ENCODE measurements at places on chromosomes 3 and 15. TPM values are rescaled to one million over a fixed set of nuclear protein-coding genes. Genes with fewer than 3 reads are reported as not detected.

AMOTL2 gene
- total RNA-seq: 46.8 TPM

SLC22A13 gene
- 0.30 TPM for total RNA-seq

PSTPIP1 gene
- total RNA-seq: 4.3 TPM

VGLL3 gene
- total RNA-seq: 53.1 TPM

GOLGA8S gene
- total RNA-seq: 0.10 TPM
